H54 (cell line): ENCODE measurements at places on chromosomes 13 and 19.
A peak's percentile ranks its signal among the peaks of the same experiment; 100 is the strongest.

DNA sequence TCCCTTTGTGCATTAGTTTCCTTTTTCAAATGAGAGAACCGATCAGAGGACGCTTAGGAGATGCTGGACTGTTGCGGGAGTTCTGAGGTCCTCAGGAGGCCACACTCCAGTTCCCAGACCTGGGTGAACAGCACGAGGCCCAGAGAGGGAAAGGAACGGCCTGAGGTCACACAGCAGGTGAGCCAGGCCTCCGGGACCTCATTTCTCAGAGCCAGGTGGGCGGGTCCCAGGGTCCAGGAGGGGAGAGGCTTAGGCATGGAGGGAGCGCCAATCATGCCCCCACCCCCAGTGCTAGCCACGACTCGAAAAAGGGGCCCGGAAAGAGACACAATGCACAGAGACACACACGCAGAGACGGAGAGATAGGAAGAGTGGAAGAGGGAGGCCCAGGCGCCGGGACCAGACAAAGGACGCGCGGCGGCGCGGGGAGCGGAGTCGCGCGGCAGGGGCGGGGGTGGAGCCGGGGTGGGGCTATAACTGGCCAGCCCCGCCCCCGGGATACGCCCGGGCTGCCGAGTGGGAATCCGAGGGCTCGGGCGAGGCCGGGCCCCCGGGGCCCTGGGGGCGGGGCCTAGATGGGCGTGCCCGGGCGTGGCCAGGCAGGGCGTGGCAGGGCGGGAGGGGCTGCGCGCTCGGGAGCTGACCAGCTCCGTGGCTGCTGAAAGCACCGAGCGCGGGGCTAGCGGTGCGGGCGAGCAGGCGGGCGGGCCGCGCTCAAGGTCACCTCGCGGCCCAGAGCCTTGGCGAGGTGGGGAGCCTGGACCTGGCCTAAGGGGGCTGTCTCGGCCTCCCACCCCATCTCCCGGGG, 1.6 kb downstream of the ELAVL3 start:
- no peak for DNase-seq

GRCh38 chr19:38975214-38975860, at the start of gene FBXO17:
TSS of gene FBXO17 (minus strand) at chr19:38975742. CDS start at chr19:38950319, 25,423 bp downstream.
- peak; percentile 77 for DNase-seq

DNA sequence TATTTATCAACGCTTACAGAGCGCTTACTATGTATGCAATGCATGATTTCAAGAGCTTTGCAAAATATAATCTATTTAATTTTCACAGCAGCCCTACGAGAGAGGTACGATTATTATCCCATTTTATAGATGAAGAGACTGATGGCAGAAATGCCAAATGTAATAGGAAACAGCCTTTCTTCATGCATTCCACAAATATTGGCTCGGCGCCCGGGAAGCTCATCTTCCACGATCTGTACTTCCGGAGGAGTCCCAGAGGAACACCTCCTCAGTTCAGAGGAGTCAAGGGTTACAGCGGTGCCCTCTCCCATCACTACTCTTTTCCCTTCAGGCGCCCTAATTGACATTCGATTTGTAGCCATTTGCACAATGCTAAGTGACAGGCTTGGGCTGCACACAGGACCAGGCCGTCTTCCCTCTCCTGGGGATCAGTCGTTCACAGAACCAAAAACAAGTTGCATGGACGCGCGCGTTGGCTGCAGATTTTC, 1.1 kb upstream of the ARHGAP35 start:
- DNase-seq, result no peak

- peak; percentile 9 for DNase-seq
Observed at GRCh38 chr13:49110122-49110912, 109.8 kb upstream of the MLNR start.

GRCh38 chr13:50909605-50910484, at the start of gene RNASEH2B:
TSS of gene RNASEH2B (plus strand) at chr13:50909791. CDS start at chr13:50910077, 286 bp downstream.
- DNase-seq, result peak; percentile 59

GRCh38 chr19:35430409-35431144, 17.5 kb upstream of the FFAR2 start:
- no peak for DNase-seq

DNA sequence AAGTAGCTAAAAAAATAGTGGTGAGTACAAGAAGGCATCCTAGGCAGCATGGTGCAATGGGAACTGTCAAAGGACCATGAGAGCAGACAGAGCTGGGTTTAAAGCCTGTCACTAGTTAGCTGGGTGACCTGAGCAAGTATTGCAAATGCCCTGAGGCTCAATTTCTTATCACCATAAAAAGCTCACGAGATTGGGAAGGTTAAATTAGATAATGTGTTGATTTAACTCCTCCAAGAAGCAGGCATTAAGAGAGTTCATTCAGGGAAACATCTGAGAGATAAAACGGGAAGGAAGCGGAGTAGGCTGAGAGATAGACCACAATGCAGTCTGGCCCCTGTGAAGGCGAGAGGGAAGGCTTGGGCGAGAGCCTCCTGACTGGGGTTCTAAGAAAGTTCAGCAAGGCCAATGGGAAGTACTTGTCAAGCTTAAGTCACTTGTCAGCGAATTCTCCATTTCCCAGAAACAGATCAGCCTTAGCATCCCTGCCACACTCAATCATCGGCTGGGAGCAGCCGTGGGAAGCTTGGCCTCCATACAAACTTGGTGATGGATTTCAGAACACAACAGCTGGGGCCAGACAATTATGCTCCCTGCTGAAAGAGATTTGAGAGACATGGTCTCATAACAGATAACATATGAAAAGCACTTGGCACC, 105.5 kb downstream of the POU4F1 start:
- no peak for DNase-seq

DNA sequence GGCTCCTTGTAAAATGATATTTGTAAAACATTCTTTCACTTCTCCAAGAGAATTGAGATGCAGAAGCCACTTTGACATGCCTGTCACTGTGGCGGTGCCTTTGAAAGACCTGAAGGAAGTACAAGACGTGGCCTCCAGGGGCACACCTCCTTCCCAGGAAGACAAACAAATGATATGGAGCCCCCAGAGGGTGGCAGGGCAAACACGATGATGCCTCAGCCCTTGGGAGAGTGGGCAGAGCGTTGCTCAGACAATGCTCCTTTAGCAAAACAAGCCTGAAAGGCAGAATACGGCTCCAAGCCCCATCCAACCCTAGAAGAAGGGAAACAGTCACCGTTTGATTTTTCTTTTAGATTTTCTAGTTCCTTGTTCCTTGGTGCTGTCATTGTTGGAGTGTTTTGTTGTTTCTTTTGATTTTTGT, 9.2 kb upstream of the ATP12A start:
- DNase-seq, result no peak

GRCh38 chr19:54188215-54188871, 1.0 kb downstream of the MBOAT7 start:
- peak; percentile 85 for DNase-seq

DNA sequence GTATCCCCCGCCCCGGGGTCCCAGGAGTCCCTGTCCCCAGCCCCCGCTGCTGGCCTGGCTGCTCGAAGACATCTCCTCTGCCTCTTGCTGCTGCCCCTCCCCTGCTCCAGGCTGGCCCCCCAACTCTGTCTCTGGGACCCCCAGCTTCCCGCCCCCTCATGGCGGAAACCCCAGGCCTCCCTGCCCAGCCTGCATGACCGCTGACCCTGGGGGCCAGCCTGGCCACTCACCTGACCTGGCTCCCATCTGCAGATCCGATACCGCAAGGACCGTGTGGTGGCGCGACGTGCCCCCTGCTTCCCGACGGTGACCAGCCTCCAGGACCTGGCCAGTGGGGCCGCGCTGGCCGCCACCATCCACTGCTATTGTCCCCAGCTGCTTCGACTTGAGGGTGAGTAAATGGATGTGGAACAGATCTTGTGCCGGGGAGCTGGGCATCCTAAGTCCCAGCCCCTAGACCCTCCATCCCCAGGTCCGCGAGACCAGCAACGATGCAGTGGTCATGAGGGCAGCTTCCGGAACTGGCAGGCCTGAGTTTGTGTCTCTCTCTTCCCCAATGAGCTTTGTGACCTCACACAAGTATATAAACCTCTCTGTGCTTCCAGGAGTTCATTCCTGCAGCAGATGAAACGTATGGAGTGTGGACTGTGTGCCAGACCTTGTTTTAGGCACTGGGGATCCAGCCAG, 12.4 kb downstream of the CAMSAP3 start:
- no peak for DNase-seq

- DNase-seq, result no peak
Observed at GRCh38 chr19:53957448-53958167, 5.1 kb upstream of the CACNG8 start.

DNA sequence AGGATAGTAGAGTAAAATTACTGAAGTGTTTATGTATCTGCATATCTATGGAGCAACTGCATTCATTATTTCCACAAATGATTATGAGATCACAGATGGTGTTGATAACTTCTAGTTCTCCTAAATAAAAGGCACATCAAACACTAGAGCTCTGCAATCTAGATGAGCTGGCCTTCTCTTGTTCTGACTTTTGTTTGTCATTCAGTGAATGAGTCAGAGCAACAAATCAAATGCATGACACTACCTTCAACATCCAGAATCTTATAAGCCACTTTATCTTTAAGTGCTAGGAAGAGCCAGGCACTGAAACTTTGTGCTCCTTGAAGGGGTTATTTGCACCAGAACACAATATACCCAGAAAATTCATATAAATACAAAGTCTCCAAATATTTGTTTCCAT, 456.0 kb downstream of the PCDH17 start:
- DNase-seq, result no peak

DNA sequence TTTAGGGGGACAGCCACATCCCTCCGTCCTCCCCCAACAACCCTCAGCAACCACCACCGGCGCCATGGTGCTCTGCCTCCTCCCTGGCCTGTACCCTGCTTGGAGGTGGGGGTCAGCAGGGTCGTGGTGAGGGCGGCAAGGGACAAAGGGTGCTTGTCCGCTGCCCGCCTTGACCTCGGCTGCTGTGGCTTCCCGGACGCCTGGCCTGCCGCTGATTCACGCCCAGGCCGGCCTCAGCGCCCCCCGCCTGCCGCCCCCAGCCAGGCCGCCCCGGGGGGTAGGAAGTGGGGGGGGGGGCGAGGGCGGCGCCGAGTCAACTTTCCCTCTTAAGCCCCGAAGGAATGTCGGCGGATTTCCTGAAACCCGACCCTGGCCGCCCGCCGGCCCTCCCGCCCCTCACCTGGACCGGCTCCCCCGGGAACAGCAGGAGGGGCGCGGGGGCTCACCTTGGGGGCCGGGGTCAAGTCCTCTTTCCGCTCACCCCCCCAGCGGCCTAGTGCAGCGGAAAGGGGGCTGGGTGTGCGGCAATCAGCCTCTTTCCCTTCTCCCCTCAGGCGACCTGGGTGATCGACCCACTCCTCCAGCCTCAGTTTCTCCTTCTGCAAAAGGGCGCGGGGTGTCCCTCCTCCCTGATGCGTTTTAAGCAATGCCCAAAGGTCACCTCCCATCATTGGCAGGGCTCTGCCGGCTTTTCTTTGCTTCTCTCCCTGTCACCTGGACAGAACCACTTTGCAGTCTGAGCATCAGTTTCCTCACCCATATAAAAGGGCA, 1.9 kb upstream of the TMEM59L start:
- no peak for DNase-seq

DNA sequence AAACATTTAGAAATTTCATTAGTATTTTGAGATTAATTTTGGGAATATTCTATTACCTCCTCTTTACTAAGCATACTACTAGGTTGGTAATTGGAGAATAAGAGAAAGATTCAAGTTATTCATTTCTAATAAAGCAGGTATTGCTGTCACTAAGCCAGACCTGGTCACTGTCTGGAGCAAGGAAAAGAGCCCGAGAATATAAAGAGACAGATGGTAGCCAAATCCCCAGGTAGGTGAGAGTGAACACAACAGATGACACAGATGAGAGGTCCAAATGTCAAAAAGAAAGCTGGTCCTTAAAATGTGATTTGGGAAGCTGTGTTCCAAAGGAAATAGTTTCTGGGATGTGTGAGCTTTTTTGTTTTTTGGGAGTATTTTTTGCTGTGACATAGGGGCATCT, 128.6 kb downstream of the ZNF100 start:
- no peak for DNase-seq

GRCh38 chr13:110536006-110536693, 25.4 kb downstream of the RAB20 start:
- DNase-seq, result no peak

DNA sequence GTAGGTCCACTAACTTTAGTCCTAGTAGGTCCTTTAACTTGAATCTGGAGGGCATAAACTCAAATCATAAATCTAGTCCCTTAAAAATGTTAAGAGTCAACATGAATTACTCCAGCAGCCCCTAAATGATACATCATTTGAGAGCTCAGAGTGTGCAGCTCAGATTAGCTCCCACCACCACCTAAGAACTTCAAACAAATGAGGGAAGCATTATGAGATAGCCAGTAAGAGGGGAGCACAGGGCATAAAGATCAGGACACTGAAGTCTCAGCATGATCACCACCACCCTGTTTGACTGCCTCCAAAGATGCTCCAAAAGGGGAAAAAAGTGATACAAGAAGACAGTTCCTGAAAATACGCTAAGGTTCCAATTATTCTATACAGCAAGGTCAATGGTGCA, 5.7 kb downstream of the PROSER1 start:
- no peak for DNase-seq

DNA sequence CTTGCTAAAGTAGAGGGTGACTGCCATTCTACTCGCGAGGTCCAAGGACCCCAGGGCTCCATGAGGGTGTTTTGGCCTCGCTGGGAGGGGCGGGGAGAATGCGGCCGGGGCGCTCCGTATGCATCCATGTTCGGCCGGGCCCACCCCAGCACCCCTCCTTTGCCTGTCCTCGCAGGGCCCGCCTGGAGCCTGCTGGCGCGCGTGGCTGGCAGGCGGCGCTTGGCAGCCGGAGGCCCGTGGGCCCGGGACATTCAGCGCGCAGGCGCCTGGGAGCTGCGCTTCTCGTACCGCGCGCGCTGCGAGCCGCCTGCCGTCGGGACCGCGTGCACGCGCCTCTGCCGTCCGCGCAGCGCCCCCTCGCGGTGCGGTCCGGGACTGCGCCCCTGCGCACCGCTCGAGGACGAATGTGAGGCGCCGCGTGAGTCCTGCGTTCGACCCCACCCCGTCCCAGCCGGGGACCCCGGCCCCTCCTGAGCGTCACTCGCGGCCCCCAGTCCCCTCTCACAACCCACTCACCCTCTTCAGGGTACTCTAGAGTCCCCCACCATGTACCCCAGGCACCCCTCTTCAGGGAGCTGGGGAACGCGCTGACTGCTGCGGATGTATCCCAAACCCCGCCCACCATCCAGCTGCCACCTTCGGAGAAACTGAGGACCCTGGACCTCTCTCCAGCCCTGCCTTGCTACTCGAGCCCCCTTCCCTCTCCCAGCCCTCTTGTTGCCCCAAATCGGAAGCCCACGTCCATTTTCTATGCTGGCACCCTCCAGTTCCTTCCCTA, 4.1 kb downstream of the DLL3 start:
- peak; percentile 97 for DNase-seq

GRCh38 chr13:107210723-107211030, 642.7 kb upstream of the ARGLU1 start:
- DNase-seq, result no peak

- DNase-seq, result no peak
Observed at GRCh38 chr13:25699600-25699999, 327.8 kb downstream of the ATP8A2 start.

GRCh38 chr19:964761-965694, 19.1 kb upstream of the WDR18 start:
- no peak for DNase-seq

DNA sequence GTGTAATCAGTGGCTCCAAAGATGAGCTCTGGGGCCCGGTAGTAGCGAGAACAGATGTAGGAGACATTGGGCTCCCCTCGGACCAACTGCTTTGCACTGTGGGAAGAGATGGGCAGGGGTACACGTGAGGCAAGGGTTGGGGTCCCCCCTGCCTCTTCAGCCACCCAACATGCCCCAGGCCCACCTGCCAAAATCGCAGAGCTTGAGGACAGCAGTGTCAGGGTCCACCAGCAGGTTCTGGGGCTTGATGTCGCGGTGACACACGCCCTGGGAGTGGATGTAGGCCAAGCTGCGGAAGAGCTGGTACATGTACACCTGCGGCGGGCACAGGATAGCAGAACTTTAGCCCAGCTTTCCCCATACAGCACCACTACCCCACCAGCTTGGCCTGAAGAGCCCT, 8.0 kb downstream of the GSK3A start:
- no peak for DNase-seq
